ENCODE measurements at places on chromosomes 3 and 15. TPM values are rescaled to one million over a fixed set of nuclear protein-coding genes. Genes with fewer than 3 reads are reported as not detected.
A peak's percentile ranks its signal among the peaks of the same experiment; 100 is the strongest.

DNA sequence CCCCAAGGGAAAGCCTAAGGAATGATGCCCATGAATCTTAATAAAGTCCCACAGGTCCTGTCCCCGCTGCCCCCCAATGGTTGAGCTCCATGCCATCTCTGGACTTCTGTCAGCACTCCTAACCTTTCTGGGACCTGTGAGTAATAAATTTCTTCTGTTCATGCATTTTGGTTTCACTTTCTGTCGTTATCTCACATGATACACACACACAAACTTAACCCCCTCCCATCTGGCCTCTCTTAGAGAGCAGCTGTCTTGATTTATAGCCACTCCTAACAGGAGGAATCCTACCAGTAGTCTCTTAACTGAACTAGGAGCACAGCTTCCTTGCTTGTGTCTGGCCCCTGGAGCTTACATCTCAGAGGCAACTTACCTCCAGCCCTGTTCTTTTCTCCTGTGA is 82.7 kb upstream of the SELENOK start:
- no peak for DNase-seq

GRCh38 chr3:13015286-13016082 is 57.7 kb downstream of the IQSEC1 start:
- peak; percentile 77 for DNase-seq

- no peak for DNase-seq
Observed at GRCh38 chr3:186511245-186511644, 32.9 kb downstream of the CRYGS start.

DNA sequence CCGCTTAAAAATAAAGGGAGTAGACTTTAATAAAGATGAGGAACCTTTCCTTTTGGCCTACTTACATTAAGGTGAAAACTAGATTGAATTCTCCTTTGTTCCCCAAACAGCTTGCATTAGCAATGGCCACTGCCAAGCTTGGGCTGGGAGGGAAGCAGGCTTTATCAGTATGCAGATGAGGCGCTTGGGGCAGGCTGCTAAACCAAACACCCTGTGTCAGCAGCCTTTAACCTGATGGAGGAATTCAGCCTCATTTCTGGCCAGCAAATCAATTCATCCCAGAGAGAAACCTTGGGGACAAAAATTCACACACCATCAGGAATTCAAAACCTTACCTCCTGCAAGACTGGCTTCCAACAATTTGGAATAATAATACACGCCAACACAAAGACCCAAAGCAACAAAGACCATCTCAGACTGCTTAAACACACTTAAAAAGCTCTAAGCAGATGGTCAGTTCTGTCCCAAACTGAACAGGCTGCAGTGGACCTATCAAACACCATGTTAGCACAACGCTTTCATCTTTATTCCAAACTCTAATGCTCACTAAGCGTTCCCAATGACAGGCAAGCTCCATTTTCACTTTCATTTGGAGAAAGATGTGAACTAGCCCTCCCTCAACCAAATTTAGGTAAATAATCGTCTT is 255.1 kb upstream of the CMC1 start:
- DNase-seq: no peak

The P2RY12 gene
- total RNA-seq: 1.2 TPM
